Uterus (tissue), 4 donors: ENCODE measurements at places on chromosomes 13 and 19. TPM values are rescaled to one million over a fixed set of nuclear protein-coding genes. Genes with fewer than 3 reads are reported as not detected.

GRCh38 chr19:32630338-32630737 is 44.6 kb downstream of the ANKRD27 start:
- no peak for DNase-seq

DNA sequence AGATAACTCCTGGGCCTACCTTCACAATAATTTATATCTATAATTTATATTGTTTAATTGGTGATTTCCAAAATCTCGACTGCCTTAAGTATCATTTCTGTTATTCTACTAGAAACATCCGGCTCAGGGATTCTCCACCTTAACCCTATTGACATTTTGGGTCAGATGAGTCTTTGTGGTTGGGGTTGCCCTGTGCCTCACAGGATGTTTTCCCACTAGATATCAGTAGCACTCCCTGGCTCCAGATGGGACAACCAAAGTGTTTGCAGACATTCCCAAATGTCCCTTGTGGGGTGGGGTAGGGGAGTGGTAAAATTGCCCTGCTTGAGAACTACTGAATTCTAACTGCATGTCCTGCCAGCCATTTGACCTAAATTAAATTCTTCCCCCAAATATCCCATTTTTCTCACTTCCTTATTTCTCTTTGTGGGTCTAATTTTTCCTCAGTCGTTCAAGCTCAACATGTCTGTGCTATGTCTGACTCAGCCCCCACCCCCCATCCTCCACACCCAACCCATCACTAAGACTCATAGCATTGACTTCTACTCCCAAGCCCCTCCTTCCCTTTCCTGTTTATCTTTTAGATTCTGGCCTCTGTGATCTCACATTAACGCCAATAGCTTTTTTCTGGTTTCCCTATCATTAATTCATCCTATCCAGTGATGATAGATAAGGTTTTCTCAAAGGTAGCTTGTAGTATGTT is 545.1 kb downstream of the EFNB2 start:
- no peak for DNase-seq

- DNase-seq: peak; percentile 96
These were observed at the start of gene GATAD2A for GRCh38 chr19:19404879-19405860. TSS of gene GATAD2A (plus strand) at chr19:19405675. CDS start at chr19:19465346, 59,671 bp downstream.

- no peak for DNase-seq
These were observed 219.1 kb downstream of the MTUS2 start for GRCh38 chr13:29039212-29039611.

- no peak for DNase-seq
These were observed 421.9 kb upstream of the PRR20A start for GRCh38 chr13:56718791-56719190.

Gene DHDH
- 0.41 TPM for total RNA-seq

Gene ABHD8
- total RNA-seq: 21.3 TPM

Gene UBE2L5
- total RNA-seq: not detected
